AG04449 (cell line): ENCODE measurements at places on chromosomes 3 and 15.
A peak's percentile ranks its signal among the peaks of the same experiment; 100 is the strongest.

- no peak for DNase-seq
Observed at GRCh38 chr15:68409736-68410370, 22.1 kb downstream of the ITGA11 start.

DNA sequence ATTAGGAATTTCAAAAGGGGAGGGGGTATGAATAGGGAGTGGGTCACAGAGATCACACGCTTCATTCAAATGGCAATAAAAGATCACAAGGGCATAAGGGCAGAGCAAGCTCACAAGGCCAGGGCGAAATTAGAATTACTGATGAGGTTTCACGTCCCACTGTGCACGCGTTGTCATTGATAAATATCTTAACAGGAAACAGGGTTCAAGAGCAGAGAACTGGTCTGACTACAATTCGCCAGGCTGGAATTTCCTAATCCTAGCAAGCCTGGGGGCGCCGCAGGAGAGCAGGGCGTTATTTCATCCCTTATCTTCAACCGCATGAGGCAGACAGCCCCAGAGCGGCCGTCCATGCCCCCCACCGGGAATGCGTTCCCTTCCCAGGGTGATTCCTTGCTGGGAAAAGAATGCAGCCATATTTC, 18.1 kb upstream of the SMCO1 start:
- DNase-seq: no peak

DNA sequence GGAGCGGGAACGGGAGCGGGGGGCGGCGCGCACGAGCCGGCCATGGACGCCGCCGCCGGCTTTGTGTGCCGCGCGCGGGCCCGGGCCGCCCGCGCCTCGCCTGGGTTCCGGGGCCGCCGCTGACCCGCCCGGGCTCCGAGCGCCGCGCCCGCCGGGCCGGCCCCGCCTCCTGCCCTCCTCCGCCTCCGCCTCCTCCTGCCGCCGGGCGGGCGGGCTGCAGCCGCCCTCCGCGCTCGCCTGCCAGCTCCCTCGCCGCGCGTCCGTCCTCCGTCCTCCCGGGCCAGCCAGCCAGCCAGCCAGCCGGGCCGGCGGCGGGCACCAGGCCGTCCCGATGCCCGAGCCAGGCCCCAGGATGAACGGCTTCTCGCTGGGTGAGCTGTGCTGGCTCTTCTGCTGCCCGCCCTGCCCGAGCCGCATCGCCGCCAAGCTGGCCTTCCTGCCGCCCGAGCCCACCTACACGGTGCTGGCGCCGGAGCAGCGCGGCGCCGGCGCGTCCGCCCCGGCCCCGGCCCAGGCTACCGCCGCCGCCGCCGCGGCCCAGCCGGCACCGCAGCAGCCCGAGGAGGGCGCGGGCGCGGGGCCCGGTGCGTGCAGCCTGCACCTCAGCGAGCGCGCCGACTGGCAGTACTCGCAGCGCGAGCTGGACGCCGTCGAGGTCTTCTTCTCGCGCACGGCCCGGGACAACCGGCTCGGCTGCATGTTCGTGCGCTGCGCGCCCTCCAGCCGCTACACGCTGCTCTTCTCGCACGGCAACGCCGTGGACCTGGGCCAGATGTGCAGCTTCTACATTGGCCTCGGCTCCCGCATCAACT, at the start of gene ABHD17C:
ABHD17C (plus strand) TSS at position 212 of the 812 bp plus-strand sequence; CDS start at position 332, 120 bp downstream.
- DNase-seq: no peak

DNA sequence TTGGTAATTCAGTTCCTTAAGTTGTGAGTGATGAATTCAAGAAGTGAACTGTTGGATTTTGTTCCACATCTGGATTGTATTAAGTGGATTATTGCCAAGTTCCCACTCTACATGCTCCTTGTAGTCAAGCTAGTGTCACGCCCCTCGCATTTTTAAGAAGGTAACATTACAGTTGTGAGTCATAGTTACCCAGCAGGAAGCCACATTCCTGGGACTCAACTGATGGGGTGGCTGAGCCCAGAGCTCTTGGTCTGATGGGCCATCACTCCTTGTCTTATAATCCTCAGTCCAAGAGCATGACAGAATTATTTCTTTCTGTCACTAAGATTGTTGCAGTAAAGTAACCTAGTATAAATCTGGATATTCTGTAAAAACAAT, 102.7 kb downstream of the PTPRG start:
- DNase-seq: peak; percentile 87

GRCh38 chr3:144774897-144775296, 803.3 kb downstream of the DIPK2A start:
- no peak for DNase-seq

GRCh38 chr15:32098033-32098432, 67.7 kb downstream of the CHRNA7 start:
- no peak for DNase-seq

DNA sequence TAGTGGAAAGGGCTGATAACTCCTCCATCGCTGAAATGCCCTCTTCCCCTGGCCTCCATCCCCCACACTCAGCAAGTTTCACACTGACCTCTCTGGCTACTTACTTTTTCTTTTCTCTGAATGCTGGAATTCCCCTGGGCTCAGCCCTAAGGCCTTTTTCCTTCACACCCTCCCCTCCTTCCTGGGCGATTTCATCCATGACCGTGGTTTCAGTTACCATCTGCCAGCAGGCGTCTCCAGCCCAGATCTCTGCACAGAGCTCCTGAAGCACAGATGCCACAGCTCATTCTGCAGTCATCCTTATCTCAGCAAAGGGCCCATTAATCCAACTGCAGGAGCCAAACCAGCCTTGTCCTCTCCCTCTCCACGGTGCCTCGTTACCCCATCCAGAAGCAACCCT, 114.0 kb downstream of the RFTN1 start:
- no peak for DNase-seq

GRCh38 chr3:129228891-129229585, 20.4 kb upstream of the COPG1 start:
- peak; percentile 41 for DNase-seq

GRCh38 chr3:64149886-64150285, 75.4 kb downstream of the PRICKLE2 start:
- no peak for DNase-seq

- DNase-seq: no peak
Observed at GRCh38 chr3:72811571-72811970, 36.7 kb downstream of the SHQ1 start.

DNA sequence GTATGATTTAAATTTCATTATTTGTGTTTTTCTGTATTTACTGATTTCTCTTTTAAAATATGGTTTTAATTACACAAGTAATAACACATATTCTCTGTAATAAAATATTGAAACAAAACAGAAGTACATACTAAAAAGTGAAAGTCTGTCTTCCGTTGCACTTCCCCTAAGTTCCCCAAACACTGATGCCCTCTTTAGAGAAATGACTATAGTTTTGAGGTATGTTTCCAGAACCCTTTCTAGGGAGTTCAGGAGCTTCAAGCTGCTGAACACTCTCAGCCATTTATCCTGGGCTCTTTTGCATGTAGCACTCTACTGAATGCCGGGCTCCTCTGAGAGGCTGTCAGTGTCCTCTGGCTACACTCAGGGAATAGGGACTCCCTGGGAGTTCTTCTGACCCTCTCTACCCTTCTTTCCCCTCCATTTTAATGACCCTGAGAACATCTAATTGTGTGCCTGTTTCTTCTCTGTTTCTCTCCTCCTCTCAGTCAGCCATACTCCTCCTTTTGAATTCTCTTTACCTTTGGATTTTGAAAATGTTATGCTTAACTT, 60.4 kb upstream of the KCNAB1 start:
- no peak for DNase-seq

DNA sequence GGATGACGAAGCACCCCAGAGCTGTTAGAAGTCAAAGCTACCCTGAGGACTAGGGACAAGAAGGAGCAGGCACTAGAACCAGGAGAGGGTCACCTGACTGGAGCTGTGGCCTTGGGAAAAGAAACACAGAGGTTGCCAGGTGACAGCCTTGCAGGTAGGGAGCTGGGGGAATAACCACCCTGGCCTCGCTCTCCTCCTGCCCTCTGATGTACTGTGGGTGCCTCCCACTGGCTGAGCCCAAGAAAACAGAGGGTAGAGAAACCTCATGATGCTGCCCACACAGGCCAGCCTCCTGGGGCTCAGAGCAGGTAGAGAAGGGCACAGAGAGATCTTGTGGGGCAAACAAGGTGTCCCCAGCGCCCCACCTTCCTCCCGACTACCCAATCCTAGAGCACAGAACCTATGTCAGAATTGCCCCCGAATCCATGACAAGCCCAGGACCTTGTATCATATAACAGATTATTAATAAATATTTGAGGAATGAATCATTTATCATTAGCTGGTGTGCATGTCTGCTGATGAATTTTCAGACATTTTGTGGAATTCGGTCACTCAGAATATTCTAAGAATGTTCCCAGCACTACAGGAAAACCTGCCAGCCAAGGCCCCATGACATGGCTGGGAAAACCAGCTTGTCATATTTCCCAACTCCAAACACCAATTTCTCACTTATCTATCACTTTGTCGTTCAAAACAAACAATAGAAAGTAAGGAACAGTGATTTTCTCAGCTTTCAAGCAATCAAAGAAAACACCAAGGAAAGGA, 59.8 kb upstream of the MEX3B start:
- DNase-seq: peak; percentile 84

GRCh38 chr3:129608087-129608935, 1.8 kb upstream of the PLXND1 start:
- DNase-seq: no peak

DNA sequence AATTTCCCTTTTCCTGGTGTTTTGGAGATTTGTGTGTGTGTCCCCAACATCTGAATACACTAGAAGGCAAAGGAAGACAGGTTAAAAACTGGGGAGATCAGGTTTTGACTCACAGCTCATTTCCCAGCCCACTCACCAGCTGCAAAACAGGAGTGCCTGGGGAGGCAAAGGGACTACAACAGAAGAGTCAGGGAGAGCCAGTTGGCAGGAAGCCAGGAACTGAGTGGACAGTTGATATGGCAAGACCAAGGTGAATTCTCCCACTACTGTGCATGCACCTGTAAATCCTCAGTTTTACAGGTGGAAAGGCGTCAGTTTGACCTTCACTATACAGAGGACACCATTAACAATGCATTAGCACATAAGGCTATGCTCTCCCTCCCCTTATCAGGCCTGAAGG, 901.5 kb upstream of the SEMA6D start:
- no peak for DNase-seq

DNA sequence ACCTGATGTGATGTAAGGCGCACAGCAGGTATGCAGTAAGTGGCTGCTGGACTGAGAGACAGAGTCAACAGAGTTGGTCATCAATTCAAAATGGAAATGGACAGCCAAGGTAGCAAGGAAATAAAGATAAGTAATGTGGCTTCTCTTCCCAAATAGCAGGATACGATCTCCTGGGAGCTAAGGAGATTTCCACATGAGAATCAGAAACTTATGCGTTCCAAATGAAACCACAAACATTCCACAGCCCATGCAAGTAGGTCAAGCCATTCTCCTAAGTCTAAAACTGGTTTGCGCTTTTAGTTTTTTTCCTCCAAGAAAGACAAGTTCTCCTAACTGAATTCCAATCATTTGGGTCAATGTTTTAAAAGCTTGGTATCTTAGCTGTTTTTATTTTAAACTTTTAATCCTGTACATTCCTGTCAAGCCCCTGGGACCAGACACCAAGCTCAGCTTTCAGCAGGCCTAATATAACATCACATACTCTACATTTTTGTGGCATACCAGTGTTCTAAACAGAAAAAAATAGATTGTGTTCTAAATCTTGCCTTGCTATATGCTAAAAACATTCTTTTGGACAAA, 73.7 kb upstream of the TSPAN3 start:
- peak; percentile 98 for DNase-seq

- no peak for DNase-seq
Observed at GRCh38 chr15:31338318-31338878, 11.8 kb downstream of the KLF13 start.

GRCh38 chr3:104323226-104323625, 1043.5 kb upstream of the ALCAM start:
- no peak for DNase-seq

GRCh38 chr3:16789344-16790120, 95.2 kb upstream of the PLCL2 start:
- no peak for DNase-seq

DNA sequence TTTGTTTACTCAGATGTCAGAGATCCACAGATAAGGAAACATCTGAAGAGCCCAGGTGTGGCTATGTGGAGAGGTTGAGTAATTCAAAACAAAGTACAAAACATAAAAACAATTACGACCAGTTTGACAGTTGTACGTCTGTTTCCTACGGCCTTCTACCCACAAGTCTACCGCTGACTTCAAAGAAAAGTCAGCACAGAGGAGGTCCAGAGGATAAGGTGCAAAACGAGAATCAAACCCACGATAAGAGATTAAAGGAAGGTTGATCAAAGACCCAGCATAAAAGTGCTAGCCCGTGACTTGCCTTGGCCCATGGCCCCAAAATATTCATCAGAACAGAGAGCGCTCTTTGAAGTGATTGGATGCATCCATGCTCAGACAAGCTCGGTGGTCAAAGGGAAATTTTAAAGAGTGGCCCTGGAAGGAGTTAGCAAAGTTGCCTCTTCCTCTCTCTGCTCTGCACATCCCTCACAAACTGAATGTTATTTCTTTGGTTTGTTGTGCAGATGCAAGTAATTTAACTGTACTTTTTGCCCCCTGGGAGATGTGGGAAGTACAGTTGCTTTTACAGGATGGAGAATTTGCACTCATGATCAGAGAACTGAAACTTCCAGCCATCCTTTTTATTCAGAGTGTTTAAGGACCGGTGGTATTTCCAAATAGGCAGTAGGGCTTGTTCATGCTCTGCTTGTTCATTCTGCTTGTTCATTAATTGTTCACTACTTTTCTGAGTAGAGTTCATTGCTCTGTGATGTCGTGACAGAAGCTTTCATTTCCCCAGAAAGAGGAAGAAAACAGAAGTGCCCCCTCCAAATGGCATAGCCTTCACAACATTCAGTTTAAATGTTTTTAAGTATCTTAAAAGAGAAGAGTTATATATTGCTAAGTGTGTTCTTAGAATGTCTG, 31.1 kb downstream of the MME start:
- DNase-seq: no peak

- DNase-seq: no peak
Observed at GRCh38 chr3:47469616-47470015, 6.1 kb downstream of the SCAP start.
